ENCODE measurements at places on chromosomes 2 and 18.

GRCh38 chr2:189702071-189702470 is 27.6 kb downstream of the ANKAR start:
- DNase-seq = no peak

- no peak for DNase-seq
Observed at GRCh38 chr2:217958206-217958883, 44.5 kb downstream of the TNS1 start.

DNA sequence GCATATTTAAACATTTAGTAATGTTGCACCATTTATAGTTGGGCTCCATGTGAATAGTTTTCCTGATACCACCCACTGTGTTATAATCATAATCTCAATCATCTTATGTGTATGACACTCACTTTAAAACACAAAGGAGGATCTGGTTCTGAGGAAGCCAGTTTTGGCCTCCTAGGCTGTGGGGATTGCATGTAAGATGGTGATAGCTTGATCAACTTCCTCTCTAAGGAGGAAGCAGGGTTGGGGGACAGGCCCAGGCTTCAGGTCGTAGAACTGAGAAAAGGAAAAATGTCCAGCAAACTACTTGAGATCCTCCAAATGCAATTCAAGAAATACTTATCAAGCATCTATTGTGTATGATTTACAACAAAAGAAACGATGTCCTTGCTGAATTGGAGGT is 4.9 kb upstream of the PPM1B start:
- DNase-seq = no peak

- no peak for DNase-seq
Observed at GRCh38 chr2:230319211-230319862, 7.7 kb upstream of the SP140L start.

DNA sequence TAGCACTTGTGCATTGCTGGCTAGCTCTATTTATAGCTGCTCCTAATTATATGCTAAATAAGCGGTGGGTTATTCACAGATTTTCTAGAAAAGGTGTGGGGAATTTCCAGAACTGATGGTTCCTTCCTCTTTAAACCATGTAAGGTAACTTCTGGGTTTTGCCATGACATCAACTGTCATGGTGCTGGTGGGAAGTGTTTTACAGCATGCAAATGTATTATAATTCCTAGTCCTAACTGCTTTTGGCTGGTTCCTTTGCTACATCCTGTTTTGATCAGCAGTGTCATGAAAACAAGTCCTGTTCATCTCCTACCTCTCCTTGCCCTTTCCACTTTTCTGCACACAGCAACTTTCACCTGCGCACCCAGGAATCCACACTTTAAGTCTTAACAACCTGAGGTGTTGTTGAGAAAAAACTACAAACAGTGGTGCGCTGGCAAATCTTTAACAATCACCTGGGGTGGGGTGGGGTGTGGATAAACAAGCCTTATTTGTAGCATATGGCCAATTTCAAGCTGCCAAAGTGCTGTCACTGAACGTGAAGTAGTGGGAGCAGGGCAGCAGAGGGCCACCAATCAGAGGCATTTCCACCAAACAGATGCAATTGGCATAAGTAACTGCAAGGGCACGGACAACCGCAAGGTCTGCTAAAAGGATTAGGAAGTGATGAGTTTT is 33.4 kb upstream of the SKOR2 start:
- DNase-seq = no peak

DNA sequence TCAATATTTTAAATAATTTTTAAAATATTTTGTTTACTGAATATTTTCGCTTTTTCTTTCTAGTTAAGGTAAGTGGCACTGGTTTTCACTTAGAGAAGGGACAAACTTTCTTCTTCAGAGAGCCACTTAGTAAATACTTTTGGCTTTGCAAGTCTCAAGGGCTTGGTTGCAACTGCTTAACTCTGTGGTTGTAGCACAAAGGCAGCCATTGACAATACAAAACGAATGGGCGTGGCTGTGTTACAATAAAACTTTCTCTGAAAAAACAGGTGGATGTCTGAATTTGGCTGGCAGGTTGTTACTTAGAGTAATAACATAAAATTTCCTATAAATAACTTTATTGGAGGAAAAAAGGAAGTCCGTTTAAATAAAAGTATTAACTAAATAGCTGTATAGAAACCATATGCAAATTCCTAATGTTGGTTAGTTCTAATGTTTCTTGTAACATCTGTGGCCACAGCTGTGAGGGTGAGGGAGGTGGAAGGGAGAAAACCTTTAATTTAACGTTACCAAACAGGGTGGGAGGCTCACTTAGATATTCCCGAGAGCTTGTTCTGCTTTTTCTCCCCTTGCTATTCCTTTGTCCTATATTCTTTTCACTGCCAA is 62.4 kb upstream of the TNP1 start:
- DNase-seq = no peak

- DNase-seq = no peak
Observed at GRCh38 chr18:79927607-79928562, 23.6 kb downstream of the SLC66A2 start.

GRCh38 chr2:168355779-168356476 is 100.1 kb upstream of the CERS6 start:
- no peak for DNase-seq

DNA sequence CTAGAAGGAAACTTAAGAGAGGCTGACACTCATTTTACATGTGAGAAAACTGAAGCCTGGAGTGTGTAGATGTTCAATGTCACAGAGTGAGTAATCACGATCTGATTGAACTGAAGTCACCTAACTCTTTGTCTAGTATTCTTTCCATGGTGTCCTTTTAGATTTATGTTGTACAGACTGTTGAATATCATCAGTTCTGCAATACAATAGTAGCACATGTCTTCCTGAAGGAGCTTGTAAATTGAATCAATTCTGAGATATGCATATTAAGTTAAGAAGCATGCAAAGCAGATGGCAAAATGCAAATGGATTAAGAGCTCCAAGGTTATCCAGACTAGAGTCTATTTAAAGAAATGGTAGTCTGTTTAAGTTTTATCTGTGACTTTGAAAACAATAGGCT is 484.9 kb upstream of the CRIM1 start:
- DNase-seq = no peak

DNA sequence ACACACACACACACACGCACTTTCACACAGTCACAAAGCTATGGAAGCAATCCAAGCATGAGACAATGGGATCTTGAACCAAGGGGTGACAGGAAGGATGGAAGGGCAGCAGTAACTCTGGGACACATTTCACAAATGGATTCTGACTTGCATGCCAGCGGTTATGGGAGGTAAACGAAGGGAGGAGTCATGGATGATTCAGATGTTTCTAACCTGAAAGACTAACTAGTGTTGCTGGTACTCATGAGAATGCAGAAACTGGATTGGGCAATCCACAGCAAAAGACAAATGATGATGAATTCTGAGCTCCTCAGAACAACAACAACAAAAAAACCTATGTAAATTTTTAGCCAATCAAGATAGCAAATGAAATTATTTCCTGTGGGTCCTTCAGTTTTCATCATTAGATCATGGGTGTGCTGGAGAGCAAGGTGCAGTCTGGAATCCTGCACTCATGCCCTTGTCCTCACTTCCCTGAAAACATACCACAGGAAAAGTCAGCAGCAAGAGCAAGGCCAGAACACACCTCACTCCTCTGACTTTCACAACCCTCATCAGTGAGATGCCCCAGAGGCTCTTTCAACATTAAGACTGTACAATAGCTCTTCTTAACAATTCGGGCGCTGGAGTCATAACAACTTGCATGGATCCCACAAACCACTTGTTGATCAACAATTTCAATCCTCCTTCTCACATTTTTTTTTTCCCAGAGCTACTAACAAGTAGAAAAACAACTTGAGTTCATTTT is 32.6 kb downstream of the ABCA12 start:
- peak; percentile 14 for DNase-seq

DNA sequence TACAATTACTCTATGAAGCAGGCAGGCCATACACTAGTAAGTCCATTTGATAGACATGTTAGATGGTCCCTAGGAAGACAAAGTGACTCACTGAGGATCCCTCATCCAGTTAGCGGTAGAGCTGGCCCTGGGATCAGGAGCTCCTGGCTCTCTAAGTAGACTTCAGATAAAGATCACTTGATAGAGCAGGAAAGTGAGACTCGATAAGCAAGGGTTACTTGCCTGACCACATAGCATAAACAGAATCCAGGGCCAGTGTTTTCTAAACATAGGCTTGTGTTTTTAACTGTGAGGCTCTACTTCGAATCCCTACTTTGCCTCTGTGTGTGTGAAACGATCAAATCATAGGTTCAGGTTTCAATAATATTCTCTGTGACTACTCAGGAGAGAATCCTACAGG is 355.2 kb upstream of the TRIB2 start:
- DNase-seq = no peak

DNA sequence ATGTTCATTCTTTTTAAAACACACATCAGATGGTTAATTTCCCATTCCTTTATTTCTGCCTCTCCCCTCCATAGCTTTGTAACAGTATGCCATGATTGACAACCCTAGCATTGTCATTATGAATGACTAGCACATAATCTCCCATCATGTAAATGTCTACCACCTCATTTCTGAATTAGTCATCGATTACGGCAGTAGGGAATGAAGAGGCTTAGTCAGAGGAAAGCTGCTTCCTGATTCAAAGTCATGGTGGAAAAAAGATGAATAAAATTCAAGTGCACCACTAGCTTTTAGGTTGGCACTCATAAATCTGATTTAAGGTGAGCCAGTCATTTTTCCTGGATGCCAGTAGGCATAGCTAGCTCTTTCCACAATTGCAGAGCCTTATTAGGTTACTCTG is 19.1 kb upstream of the ACMSD start:
- peak; percentile 58 for DNase-seq

- DNase-seq = no peak
Observed at GRCh38 chr2:82797469-82797868, 1661.6 kb downstream of the SUCLG1 start.

- DNase-seq = no peak
Observed at GRCh38 chr2:145617906-145618305, 1098.0 kb upstream of the ZEB2 start.

DNA sequence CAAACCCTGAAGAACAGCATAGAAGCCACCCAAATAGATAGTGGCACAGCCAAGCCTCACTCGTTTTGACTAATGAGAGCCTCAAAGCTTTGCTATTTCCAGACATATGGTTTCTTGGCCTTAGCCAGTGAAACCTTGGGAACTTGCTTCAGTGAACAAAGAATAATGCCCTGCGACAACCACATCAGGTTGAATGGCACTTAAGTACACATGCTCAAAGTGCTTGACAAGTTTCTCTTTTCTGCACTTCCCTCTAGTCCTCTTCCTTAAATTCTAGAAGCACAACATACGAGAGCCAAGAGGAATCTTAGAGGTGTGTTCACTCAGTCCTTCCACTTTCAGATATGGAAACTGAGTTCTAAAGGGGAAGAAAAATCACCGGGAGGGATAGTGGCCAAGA is 258.3 kb downstream of the HAUS1 start:
- DNase-seq = no peak

GRCh38 chr18:31977270-31977872 is 34.4 kb upstream of the TRAPPC8 start:
- DNase-seq = peak; percentile 52

DNA sequence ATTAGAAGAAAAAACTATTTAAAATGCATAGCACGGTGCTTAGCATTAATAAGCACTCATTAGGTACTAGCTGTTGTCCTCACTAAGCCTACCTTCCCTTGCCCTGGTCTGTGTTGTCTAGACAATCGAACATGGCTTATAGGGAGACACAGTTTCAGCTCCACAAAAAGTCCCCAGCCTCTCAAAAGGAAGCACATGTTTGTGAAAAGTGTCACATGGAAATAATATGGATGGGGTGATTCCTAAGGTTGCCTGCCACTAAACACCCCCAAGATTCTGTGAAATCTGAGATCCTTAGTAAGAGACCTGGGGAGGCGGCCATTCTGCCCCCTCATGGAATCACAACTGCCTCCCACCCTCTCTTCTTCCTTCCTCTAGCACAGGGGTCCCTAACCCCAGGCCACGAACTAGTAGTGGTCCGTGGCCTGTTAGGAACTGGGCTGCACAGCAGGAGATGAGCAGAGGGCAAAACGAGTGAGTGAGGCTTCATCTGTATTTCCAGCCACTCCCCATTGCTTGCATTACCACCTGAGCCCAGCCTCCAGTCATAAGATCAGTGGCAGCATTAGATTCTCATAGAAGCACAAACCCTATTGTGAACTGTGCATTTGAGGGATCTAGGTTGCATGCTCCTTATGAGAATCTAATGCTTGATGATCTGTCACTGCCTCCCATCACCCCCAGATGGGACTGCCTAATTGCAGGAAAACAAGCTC is 59.6 kb upstream of the NDUFV2 start:
- no peak for DNase-seq

DNA sequence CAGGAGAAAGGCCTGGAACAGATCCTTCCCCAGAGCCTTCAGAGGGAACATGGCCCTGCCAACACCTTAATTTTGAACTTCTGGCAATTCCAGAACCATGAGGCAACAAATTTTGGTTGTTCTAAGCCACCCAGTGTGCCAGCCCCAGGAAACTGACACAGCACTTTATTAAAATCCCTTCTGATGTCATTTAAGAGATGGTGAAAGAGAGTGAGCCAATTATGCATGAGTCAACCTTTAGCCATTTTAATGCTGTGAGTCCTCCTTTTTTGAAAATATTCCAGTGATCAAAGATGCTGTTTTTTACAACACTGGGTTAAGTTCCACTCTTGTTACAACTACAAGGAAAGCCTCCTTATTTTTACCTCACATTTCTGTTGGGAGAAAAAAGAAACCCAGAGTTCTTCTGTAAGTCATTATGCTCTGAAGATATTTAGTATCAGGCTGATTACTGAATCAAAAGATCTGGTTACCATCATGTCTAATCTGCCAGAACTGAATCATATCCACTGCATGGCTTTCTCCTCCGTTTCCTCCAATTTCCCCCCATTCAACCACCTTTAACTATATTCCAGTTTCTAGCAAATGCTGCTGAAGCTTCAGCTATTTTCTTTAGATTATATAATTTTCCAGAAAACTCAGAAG is 235.4 kb downstream of the TXNL1 start:
- DNase-seq = peak; percentile 56

DNA sequence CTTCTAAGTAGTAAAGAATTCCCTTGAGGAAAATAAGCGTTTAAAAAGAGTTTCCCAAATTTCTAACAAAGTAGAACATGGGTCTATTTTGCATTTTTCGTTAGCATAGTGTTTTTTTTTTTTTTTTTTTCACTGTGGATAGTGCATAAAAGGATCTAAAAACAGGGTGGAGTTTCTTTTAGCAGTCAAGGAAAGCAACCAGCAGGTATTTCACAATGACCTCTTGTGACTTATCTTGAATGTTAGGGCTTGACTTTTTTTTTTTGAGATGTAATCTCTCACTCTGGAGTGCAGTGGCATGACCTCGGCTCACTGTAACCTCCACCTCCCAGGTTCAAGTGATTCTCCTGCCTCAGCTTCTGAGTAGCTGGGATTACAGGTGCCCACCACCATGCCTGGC is 14.9 kb upstream of the DGKD start:
- no peak for DNase-seq

DNA sequence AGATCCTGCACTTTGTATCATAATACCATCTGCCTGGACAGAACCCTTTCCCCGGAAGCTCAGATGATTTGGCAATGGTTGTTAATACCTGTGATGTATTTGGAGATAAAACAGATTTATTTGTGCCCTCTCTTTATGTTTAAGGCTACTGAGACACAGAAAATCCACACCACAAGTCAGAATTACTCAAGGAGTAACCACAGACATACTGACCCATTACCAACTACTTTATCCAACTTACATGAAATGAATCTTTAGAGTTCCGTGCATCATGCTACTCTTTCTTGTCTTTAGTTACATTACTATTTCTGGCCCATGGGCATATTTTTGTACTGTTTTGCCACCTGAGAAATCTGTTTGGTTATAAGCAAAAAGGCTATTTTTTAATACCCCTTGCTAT is 384.0 kb downstream of the STK39 start:
- DNase-seq = no peak
